ENCODE measurements at places on chromosomes 1 and 21.

- H3K4me1 ChIP-seq, result no peaks in the 10 kb centered on the region
- H3K4me3 ChIP-seq, result no peak overlapping the region
- H3K27me3 ChIP-seq, result no peaks in the 10 kb centered on the region
- H3K36me3 ChIP-seq, result no peaks in the 10 kb centered on the region
- H3K27ac ChIP-seq, result no peak overlapping the region
These were observed 15.0 kb upstream of the ANGPTL1 start for GRCh38 chr1:178885869-178886268.

DNA sequence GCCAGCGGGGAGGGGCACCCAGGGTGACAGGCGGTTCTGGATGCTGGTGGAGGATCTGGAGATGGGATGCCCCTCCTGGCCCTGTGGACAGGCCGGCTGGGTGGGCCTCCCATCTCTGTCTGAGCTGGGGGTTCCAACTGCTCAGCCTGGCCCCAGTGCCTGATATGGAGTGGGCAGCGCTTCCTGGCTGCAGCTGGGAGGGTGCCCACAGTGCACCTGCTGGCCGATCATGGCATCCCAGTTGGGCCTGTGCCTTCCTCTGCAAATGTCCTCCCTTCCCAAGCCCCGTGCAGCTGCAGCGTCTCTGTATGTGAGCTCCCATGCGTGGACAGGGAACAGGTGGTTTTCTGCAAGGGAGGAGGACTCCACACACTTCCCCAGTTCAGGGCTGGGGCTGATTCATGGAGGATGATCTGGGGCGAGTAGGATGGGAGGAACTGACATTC is 2.1 kb downstream of the PFKL start:
- H3K36me3 ChIP-seq, result no peaks in the 10 kb centered on the region
- peak; percentile 52 for DNase-seq
- H3K4me1 ChIP-seq, result peaks cover 31% of the 10 kb centered on the region

DNA sequence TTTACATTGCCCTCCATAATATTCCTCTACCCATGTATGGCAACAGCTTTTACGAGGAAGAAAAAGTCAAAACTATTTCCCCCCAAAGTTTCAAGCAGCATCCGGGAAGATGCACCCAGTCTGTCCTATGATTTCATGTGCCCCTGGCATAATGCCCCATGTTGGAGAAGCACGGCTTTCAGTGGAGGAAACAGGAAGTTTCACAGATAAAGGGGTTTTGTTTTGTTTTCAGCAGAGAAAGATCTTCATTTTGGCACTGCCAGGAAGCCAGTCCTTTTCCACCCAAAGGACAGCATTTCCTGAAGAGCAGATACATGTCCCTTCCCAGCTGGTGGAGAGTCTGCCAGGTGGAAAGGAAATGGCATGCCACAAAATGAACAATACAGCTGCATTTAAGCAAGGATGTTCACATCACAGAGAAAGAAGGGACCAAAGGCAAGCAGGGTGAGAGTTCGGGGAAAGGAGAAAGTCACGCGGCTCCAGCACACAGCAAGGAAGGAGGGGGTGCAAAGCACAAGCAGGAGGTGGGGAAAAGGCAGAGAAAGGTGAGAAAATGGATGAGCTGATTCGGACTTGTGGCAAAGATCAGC is 95.3 kb upstream of the HIVEP3 start:
- H3K4me1 ChIP-seq, result no peaks in the 10 kb centered on the region
- DNase-seq, result no peak
- no peaks in the 10 kb centered on the region for H3K27me3 ChIP-seq
- no peak overlapping the region for H3K27ac ChIP-seq
- H3K4me3 ChIP-seq, result no peak overlapping the region

GRCh38 chr21:24278711-24279110 is 1328.6 kb downstream of the MRPL39 start:
- no peak overlapping the region for H3K4me3 ChIP-seq
- no peak for DNase-seq
- H3K27ac ChIP-seq, result no peak overlapping the region
- H3K36me3 ChIP-seq, result no peaks in the 10 kb centered on the region
- no peaks in the 10 kb centered on the region for H3K27me3 ChIP-seq
- no peaks in the 10 kb centered on the region for H3K4me1 ChIP-seq

- no peaks in the 10 kb centered on the region for H3K4me1 ChIP-seq
- no peaks in the 10 kb centered on the region for H3K36me3 ChIP-seq
- DNase-seq, result no peak
- H3K27me3 ChIP-seq, result no peaks in the 10 kb centered on the region
- no peak overlapping the region for H3K4me3 ChIP-seq
These were observed 588.3 kb upstream of the TMPRSS15 start for GRCh38 chr21:18991846-18992245.

DNA sequence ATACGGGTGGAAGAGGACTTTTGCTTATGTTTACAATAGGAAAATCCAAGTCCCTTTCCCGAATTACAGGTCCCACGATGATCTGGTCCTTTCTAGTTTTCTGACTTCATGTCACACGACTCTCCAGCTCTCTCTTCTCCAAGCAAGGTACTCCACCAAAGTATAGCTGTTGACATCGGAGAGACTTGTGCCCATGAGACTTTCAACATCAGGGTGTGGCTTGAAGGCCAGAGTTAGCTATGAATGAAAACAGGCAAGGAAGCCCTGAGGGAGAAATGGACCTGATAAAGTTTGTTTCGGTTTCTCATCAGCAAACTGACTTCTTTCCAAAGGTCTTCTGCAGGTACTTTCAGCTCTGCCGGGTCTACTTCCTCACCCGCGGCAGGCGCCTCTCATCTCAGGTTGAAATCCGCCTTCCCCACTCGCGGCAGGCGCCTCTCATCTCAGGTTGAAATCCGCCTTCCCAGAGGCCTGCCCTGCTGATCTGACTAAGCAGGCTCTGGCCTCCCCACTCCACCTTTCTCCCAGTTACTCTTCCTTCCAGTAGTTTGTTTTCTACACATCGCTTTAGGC is 2.1 kb upstream of the PER3 start:
- H3K27ac ChIP-seq, result peak overlapping the region; percentile 69
- DNase-seq, result no peak
- no peaks in the 10 kb centered on the region for H3K27me3 ChIP-seq
- no peaks in the 10 kb centered on the region for H3K4me1 ChIP-seq

GRCh38 chr1:199245946-199246345 is 607.1 kb downstream of the PTPRC start:
- no peak for DNase-seq
- H3K36me3 ChIP-seq, result no peaks in the 10 kb centered on the region
- H3K27ac ChIP-seq, result no peak overlapping the region

- DNase-seq, result peak; percentile 40
- peaks cover 18% of the 10 kb centered on the region for H3K4me1 ChIP-seq
- no peaks in the 10 kb centered on the region for H3K27me3 ChIP-seq
- no peak overlapping the region for H3K27ac ChIP-seq
- no peak overlapping the region for H3K4me3 ChIP-seq
- no peaks in the 10 kb centered on the region for H3K36me3 ChIP-seq
These were observed 81.2 kb downstream of the EPHB2 start for GRCh38 chr1:22791831-22792347.

- no peak overlapping the region for H3K4me3 ChIP-seq
- DNase-seq, result no peak
- H3K4me1 ChIP-seq, result no peaks in the 10 kb centered on the region
- H3K36me3 ChIP-seq, result no peaks in the 10 kb centered on the region
- no peaks in the 10 kb centered on the region for H3K27me3 ChIP-seq
These were observed 12.8 kb upstream of the RNU1-2 start for GRCh38 chr1:16882986-16883385.

Data from colonic mucosa (tissue), 4 donors.